ENCODE measurements at places on chromosomes 6 and 20.

DNA sequence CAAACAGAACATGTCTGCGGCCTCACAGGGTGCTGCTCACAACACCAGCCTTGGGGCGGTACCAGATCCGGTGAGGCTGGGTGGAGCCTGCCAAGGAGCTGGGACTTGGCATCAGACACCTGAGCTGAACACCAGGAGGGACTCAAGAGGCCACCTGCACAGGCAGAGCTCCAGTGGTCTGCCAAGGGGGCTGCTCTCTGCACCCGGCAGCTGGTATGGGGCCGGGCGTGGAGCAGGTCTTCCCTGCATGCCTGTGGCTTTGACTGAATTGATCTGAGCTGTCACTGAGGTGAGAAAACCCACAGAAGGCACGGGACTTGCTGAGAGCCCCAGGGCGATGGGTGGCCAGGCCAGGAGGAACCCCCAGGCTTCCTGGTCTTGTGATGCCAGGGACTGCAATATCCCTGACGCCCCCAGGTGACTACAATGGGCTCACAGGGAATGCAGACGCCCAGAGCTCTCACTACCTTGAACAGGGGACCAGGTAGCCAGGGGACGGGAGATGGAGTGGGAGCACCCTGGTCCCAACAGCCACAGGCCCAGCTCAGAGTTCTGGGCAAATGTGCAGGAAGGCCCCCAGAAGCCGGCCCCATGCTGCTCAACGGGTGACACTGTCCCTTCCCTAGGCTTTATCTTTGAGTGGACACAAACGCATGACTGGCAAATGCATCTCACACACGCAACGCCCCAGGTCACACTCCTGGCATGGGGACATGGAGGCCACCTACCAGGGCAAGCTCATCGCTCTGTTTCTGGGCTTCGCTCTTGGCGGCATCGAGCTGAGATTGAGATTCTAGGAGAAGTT is 48.2 kb downstream of the DSTN start:
- no peak for DNase-seq

GRCh38 chr6:167577891-167578361 is 248.8 kb upstream of the AFDN start:
- DNase-seq = no peak

GRCh38 chr20:46477225-46477624 is 36.1 kb downstream of the ZNF334 start:
- DNase-seq = no peak

DNA sequence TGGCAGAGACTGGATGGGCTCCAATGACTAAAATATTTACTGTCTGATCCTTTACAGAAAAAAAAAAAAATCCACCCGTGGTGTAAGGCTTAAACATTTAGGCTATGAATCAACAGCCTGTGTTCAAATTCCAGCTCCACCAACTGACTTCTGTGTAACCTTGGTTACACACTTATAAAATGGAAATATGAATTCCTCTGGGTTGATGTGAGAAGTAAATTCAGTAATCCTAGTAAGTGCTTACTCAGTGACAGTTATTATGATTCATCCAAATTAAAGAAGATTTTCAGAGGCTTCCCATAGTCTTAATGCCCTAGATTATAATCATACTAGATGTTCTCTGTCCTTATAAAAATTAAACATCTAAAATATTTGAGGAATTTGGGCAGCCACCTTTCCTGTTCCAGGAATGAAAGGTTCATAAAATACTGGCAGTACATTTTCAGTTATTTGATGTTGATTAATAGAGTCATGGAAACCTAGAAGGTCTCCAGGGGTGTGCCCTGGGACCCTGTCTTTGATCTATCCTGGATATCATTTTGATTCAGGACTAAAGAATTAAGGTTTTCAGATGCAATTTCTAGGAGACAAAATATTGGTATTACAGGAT is 180.3 kb upstream of the ZNF217 start:
- DNase-seq = no peak

DNA sequence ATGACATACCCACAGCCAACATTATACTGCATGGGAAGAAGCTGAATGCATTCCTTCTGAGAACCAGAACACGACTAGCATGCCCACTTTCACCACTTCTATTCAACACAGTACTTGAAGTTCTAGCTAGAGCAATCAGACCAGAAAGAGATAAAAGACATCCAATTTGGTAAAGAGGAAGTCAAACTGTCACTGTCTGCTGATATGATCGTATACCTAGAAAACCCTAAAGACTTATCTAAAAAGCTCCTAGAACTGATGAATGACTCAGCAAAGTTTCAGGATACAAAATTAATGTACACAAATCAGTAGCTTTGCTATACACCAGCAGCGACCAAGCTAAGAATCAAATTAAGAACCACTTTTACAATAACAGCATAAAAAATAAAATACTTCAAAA is 60.5 kb downstream of the EYS start:
- no peak for DNase-seq

DNA sequence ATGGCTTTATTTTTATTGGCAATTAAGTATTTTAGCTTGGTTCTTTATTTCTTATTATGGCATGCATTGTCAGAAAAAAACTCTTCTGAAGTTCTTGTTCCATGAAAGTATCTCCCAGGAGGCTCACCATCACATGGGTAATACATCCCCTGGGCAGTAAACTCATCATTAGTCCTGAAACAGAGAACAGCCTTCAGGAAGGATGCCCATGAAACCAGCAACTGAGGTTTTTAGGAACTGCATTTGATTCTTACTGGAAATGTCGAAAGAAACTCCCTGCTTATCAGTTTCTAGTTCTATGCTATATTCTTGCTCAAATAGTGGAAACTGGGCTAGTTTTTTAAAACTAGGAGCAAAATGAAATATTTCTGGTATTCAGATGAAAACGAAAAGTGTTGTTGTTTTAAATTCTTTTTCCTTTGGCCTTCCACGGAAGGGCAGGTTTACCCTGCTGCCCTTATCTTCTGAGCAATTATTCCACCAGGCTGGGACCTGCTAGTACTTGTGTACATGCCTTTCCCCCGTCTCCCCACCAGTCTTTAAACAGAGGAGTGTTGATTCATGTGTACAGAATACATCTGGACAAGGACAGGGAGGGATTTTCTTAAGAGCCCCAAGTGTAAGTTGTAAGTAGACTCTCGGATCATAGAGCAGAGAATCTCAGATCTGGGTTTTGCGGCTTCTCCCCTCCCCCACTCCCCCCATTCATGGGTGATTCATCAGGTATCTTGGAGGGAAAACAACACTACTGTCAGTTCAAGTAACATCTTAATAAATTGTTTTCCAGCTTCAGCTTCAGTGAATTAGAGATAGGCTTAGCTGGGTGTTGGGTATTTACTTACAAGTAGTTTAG is 81.5 kb downstream of the RTN4IP1 start:
- DNase-seq = peak; percentile 48

DNA sequence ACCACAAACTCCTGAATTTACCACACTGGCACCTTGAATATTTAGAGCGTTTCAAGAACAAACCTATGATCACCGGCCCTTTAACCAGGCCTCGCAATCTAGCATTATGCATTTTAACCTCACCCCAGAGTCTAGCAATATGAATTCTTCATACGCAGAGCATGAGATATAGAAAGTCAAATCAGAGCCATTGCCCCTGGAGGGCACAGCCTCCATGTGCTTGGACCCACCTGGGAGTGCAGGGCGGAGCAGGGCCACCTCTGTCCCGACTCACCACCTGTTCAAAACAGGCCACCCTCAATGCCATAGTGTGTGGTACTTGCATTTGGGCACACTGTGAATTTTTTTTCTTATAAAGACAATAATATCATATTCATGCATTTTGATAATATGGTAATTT is 19.5 kb upstream of the AFDN start:
- no peak for DNase-seq

- DNase-seq = no peak
Observed at GRCh38 chr20:4665591-4665990, 56.1 kb upstream of the PRND start.

- no peak for DNase-seq
Observed at GRCh38 chr20:46631874-46632446, 19.3 kb downstream of the SLC13A3 start.
